ENCODE measurements at places on chromosomes 7 and 10.

- DNase-seq = no peak
Measured at GRCh38 chr10:4138146-4138721, 353.2 kb upstream of the KLF6 start.

DNA sequence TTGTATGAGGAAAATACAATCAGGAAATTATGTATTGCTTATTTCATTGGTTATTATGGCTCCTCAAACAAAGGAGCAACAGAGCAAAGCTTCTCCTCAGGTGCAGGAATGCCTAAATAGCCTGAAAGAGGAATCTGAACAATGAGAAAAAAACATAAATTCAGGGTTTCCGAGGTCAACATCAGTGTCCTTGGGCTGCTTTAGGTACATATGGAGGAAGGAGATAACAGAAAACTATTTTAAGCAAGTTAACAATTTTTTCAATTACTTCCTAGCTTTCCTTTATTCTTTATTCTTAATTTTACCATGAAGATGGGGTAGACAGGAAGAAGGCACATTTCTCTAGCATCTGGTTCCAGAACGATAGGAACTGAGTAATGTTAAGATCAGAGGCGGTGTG lies 14.0 kb downstream of the SLC16A9 start:
- DNase-seq = no peak

DNA sequence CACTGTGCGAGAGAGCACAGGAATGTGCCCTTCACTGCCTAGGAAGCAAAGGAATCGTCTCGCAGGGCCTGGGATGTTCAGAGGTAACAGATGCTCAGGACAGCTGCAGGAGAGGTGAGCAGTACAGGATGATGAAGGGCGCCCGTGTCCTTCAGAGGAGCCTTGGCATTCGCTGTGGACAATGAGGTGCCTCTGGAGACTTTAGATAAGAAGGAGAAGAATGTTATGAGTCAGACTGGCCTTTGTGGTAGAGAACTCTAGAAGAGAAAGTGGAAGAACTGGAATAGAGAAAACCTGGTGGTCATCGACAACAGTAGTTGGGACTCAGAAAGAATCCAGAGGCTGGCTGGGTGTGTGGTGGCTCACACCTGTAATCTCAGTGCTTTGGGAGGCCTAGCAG lies 64.4 kb upstream of the LEP start:
- DNase-seq = no peak

DNA sequence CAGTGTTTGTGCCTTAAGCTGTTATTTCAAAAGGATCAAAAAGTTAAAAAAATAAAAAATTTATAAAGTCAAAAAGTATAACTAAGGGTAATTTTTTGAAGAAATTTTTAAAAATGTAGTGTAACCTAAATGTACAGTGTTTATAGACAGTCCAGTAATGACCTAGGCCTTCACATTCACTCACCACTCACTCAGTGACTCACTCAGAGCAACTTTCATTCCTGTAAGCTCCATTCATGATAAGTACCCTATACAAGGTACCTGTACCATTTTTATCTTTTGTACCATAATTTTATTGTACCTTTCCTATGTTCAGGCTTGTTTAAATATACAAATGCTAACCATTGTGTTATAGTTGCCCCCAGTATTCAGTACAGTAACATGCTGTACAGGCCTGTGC lies 21.5 kb downstream of the DNAJC9 start:
- no peak for DNase-seq

GRCh38 chr7:101555921-101556275 lies 73.2 kb downstream of the MYL10 start:
- DNase-seq = no peak

DNA sequence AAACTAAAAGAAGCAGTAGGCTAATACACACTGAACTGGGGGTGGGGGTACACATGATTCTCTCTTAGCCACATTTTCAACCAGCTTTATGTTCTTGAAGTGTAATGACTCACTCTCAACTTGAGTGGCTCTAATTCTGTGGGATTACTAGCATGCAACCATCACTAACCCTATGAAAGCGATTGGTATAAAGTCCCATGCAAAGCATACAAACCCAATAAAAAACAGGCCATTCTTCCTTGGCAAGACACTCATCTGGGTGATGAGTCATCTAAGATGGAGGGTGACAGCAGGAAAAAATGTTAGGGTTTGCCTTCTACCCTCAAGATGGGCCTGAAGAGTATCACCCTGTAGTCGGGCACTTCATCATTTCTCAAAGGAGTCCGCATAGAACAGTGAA lies 14.9 kb upstream of the PON3 start:
- no peak for DNase-seq

- no peak for DNase-seq
Measured at GRCh38 chr10:98560565-98560964, 113.8 kb upstream of the HPS1 start.

- DNase-seq = no peak
Measured at GRCh38 chr7:140494867-140495266, 15.6 kb upstream of the MKRN1 start.

GRCh38 chr10:83023662-83024061 lies 1115.6 kb upstream of the GHITM start:
- DNase-seq = no peak

- no peak for DNase-seq
Measured at GRCh38 chr10:27642023-27642589, 103.5 kb downstream of the MKX start.

GRCh38 chr7:155810770-155811559 lies 1.3 kb downstream of the SHH start:
- DNase-seq = no peak

GRCh38 chr10:129877773-129878371 lies 86.2 kb downstream of the EBF3 start:
- DNase-seq = peak; percentile 24

- DNase-seq = peak; percentile 72
Measured at GRCh38 chr7:33108554-33109004, 625 bp downstream of the RP9 start.

DNA sequence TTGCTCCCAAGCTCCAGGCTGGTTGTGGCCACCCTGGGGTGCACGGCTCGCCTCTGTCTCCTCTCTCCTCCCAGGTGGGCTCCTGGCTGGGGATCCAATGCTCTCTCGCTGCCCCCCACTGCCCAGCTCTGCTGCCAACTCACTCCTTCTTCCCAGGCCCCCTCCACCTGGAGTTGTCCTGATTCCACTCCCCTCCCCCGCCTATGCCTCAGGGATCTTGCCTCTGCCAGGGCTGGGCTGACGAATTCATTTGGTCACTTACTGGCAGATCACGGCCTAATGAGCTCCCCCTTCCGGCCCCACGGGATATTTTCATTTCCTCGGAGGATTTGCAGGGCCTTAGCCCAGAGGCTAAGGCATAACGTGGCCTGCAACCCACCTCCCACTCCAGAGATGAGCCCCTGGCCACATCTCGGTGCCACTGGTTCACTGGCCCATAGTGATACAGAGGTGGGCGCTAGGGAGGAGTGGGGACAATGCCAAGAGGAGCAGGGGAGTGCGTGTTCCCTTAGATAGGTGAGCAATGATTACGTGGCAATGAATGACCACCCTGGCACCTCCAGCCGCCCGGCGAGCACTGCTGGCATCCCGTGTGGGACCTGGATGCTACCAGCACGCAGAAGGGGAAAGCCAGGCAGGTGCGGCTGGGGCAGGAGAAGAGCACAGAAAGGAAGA lies 344.6 kb upstream of the SHH start:
- no peak for DNase-seq

GRCh38 chr7:39741942-39742623 lies 118.7 kb downstream of the RALA start:
- DNase-seq = peak; percentile 57

GRCh38 chr7:132400561-132401142 lies 175.6 kb downstream of the PLXNA4 start:
- no peak for DNase-seq

- DNase-seq = no peak
Measured at GRCh38 chr7:82789883-82790609, 346.5 kb upstream of the CACNA2D1 start.

DNA sequence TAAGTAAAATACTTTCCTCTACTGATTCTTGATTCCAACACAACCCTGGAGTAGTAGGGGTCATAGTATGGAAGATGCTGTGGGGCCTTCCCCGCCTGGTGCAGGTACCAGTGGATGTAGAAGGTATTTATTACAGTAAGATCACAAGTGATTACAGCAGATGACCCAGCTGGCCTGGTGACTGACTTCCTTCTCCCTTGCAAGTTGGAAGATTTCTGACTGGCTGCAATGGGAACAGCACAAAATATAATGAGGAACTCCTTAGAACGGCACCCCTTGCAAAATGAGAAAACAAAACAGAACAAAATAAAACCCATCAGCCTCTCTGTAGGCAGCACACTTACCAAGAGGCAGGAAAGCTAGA lies 61.7 kb upstream of the TARP start:
- no peak for DNase-seq

- no peak for DNase-seq
Measured at GRCh38 chr7:121544726-121545125, 148.6 kb upstream of the FAM3C start.

DNA sequence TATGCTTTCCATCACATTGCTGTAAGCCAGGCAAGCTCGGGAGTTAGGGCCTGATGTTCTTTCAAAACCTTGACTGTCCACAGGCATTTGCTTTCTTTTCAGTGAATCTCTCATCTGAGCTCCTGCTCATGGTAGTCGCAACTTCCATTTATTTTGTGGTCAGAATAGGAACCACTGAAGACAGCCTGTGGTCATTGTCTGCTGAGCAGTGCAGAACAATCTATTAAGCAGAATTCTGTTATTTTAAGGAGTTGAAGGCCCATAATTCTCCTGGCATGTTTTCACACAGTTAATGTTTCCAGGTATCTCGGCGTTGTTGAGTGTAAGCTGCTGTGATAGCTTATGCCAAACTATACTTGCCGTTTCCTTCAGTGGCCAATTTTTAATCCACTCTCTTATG lies 491.1 kb upstream of the AKR1E2 start:
- no peak for DNase-seq

DNA sequence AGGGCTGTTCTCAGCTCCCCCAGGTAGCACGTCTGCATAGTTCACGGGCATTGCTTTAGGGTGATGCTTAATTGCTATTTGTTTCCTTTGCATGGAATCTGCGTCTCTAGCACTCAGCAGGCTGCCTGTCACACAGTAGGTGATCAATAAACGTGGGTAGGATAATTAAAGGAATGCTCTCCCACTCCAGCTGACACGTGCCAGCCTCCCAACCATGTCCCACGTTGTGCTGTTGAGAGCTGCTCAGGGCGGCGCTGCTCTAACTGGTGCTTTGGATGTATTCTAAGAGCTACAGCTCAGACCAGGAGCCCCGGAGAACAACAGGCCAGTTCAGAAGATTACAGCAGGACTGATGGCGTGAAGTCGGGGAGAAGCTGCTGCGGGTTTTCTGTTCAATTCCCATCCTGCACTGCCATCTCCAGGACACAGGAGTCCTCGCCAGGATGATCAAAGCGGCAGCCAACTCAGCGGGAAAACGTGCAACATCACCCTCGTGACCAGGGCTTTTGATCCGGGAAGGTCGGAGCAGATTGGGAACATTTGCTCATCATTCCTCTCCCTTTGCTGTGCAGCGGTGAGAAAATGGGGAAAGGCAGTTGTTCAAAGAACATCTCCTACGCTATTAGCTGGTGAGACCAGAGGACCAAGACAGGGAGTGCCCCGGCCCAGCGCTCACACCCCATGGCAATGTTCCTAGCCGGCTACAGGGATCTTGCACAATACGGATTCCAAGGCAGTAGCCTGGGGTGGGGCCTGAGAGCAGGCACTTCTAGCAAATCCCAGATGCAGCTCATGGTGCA lies 50.5 kb upstream of the FOXK1 start:
- DNase-seq = no peak

DNA sequence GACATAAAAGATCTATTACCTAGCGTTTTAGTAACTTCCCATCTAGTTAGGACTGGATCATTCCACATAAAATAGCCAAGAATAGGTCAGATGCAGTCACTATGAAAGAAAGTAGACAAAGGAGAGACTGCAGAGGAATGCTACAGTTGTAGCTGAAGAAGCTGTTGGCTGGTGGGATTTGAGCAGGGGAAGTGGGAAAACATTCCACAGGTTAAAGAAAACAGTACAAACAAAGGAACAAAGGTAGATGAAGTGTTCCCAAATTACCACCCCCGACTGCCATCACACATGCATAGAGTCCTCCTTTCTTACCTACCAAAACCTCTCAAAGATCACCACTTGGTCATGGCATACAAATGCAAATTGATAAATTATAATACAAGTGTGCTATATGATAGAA lies 41.8 kb downstream of the DLD start:
- DNase-seq = no peak

DNA sequence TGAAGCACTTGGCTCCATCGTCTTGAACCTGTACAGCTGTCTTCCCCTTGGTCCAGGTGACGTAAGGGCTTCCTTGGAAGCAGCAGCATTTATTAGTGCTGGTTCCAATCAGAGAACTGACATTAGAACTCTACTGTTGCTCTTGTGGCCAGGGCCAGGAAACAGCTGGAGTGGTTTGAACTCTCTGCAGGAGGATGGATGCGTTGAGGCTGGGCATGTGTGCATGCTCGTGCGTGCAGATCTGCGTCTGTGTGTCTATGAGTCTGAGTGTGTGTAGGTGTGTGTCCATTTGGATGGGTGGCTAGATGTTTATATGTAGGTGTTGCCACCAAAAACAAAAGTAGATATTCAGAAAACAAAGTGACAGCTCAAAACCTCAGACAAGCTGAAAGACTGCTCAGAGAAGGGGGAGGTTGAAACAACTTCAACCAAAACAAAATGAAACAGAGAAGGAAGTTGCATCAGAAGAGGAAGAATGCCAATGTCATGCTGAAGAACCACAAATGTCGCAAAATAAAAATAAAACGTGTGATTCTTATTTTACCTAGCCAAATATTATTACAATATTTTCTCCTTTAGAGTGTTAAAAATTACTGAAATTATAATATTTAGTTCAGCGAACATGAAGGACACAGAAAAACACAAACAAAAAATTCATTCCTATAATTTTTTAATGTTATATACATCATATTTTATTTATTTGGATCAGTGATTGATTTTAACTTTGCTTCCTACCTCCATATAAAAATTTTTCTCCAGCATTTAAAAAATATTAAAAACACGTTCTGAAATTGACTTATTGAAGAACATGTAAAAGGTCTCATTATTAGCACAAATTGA lies 96.1 kb upstream of the MKLN1 start:
- peak; percentile 94 for DNase-seq

DNA sequence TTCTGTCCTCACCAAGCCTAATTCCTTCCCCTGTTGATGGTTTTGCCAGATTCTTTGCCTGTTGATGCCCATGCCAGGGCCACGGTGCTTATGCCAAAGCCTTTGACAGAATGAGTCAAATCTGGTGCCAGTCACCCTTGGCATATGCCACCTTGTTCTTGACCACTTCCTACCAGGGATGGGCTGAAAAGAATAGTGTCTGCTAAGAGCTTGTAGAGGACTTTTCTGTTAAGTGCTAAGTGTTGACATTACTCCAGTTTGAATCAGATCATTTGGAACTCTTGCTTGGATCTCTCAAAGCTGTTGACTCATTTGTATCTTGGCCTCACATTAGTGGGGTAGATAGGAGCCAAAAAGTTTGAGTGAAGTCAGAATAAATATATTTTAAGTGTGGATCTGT lies 661.2 kb downstream of the AUTS2 start:
- no peak for DNase-seq

DNA sequence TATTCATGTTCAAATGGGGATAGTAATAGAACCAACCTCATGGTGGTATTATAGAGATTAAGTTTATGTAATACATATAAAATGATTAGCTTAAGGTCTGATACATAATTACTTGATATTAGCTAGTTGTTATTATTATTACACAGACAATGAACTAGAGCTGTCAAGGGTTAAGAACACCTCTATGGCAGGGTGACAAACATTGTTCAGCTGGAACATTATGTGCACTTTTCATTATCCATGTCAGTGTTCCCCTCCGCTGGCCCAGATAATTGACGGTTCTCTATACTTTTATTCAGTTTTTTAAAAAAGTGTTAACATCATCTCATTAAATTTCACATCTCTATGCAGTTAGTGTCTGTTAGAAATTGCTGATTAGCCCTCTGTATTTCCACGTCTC lies 142.1 kb downstream of the CDK14 start:
- no peak for DNase-seq

All from Kasumi-1 (cell line).